ENCODE measurements at places on chromosomes 11 and 22.

DNA sequence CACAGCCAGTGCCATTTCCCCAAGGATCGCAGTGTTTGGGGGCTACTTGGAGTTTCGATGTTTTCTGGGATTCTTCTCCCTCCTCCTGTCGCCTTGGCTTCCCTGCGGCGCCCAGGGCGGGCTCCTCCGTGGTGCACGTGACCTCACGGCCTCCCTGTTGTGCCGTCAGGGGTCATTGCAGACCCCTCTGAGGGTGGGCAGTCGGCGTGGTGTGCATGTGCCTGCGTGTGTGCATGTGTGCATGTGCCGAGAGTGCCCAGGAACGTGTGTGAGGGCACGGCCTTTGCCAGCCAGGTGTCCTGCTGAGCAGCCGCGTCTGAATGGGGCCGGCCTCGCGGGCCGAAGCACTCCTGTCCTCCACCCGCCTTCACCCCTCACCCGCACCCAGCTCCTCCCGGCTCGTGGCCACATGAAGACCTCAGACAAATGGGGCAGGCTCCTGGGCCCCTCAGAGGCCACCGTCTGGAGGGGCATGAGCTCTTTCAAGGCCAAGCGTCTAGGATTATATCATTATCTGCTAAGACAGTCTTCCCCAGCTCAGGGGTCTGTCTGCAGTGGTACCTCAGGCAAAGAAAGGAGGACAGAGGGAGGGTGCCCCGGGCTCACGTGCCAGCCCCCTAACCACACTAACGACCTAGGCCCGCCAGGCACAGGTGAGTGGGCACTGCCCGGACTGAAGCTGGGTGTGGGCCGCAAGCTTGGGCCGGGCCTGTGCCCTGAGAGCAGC is 9.4 kb upstream of the MRPL23 start:
- peak; percentile 20 for DNase-seq

- no peak for DNase-seq
Observed at GRCh38 chr11:115616971-115617370, 112.8 kb upstream of the CADM1 start.

GRCh38 chr11:134346101-134346975 is 14.6 kb downstream of the GLB1L2 start:
- no peak for DNase-seq

DNA sequence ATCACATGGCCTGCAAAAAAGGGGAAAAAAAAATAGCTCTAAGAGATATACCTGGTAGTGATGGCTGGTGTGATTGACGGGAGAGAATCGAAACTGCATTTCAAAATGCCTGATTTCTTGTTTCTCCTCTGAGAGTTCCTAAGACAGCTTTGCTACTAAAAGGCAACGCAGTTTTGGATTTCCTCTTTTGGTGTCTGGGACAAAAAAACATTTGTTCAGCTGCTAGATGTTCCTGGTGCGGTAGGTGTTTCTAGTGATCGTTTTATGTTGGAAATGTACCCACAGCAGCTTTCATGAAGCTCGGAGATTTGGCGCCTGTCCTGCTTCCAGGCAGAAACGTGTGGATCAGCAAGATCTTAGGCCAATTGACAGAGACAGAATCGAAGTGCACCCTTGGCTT is 18.1 kb downstream of the P2RX3 start:
- DNase-seq: no peak

- DNase-seq: no peak
Observed at GRCh38 chr11:3028813-3029212, 28.4 kb downstream of the CARS1 start.

DNA sequence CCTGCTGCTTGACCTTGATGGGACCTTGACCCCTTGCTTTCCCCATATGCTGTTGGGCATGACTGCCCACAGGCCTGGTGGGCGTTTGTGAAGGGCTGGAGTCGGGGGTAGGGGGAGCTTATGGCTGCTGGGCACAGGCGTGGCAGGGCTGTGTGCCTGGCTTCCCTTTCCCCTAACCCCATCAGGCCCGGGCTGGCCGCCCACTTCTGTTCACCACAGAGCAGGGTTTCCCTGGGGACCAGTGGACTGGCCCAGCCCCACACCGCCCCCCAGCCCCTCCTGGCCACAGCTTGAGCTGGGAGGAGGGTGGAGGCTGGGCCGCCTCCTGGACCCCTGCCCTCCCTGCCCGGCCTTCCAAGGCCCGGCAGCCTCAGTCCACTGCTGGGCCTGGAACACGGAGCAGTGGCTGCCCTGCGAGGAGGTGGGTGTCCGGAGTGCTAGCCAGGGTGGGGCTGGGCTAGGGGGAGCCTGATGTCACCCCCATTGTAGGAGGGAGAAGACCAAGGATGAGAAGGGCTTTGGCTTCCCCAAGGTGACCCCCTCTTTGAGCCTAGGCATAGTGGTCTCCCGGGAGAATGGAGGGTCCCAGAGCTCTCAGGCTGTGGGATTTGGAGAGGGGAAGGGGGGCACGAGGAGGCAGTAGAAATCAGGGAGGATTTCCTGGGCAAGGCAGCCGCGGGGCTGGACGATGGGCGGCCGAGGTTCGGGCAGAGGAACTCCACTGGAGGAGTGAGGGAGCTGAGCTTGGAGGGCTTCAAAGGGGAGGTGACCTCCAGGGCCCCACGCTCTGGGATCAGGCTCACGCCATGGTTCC is at the start of gene AIFM3:
TSS of gene AIFM3 (plus strand) at position 373 of the 814 bp plus-strand sequence. CDS start 690 bp downstream, outside the sequence.
- no peak for DNase-seq

- DNase-seq: no peak
Observed at GRCh38 chr11:43686207-43686606, 5.7 kb downstream of the HSD17B12 start.

DNA sequence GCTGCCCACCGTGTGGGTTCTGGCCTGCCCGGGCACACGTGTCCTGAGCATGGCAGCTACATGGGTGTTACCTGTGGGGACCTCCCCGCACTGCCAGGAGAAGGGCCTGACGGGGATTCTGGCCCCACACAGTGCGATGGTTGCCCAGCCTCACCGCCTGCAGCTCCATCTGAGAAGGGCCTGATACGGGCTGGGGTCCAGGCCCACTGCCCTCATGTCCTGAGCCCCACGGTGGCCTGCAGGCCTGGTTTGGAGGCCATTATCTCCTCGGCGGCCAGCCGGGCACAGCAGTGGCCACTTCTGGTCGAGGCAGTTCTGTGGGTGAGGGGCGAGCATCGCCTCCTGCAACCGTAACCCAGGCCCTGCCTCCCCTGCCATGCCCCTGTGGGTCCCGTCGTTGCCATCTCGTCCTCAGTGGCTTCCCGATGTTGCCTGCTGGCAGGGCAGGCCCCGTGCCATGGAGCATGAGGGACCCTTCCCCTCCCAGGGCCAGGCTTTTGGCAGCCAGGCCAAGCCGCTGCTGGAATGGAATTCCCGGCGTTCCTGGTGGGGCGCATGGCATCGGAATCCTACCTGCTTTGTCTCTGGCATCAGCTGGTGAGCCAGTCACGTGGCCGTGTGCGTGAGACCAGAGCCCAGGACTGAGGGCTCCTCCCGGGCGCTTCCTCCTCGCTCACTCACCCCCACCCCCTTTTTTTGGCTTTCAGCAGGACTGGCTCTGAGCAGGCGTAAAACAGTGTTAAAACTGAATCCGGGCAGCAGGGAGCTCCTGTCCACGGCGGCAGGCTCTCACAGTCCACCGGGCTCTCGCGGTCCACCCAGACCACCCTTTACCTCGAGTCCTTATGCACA is 71.9 kb upstream of the PPARA start:
- no peak for DNase-seq

- no peak for DNase-seq
Observed at GRCh38 chr11:44973632-44974401, 23.1 kb upstream of the TP53I11 start.

DNA sequence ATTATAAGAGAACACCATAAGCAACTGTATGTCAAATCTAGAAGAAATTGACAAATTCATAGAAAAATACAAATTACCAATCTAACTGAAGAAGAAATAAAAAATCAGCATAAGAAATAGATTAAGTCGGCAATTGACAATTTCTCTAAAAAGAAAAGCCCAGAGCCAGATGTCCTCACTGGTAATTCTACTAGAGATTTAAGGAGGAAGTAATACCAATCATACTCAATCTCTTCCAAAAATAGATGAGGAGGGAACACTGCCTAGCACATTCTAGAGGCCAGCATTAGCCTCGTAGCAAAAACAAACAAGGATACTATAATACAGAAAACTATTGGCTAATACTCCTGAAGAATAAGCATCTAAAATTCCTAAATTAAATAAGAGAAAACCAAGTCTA is 40.4 kb upstream of the IGLL5 start:
- DNase-seq: no peak

DNA sequence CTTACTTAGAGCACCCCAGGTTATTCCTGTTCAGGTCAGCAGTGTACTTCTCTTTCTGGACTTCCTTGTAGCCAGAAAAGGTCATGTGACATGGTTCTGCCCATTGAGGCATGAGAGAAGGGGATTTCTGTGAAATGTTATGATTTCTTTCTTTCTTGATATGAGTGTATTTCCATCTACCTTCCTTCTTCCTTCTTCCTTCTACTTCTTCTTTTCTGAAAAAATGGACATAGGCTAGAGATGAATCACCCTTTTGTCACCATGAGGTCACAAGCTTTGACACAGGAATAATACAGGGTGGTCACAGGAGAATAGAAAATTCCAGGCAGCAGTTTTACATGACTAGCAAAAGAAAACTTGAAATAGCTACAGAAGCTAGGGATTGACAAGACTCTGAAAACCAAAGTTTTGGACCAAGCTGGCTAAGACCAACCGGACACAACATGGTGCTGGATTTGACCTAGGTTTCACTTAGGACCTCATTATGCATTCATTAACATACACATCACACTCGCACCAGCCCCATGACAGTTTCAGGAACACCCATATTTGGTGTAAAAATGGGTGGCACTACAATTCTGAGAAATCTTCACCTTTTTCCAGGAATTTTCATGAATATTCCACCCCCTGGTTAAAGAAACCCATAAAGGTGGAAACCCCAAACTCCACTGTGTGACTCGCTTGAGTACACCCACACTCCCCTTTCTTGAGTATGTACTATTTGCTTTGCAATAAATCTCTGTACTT is 21.2 kb upstream of the MAP6 start:
- DNase-seq: no peak

GRCh38 chr11:986270-986951 is 50.1 kb downstream of the MUC6 start:
- DNase-seq: no peak

- no peak for DNase-seq
Observed at GRCh38 chr11:114307524-114308203, 11.5 kb downstream of the NNMT start.

GRCh38 chr11:69746752-69747742 is 28.1 kb downstream of the FGF4 start:
- DNase-seq: no peak

GRCh38 chr11:88655196-88655595 is 317.7 kb upstream of the CTSC start:
- DNase-seq: no peak

DNA sequence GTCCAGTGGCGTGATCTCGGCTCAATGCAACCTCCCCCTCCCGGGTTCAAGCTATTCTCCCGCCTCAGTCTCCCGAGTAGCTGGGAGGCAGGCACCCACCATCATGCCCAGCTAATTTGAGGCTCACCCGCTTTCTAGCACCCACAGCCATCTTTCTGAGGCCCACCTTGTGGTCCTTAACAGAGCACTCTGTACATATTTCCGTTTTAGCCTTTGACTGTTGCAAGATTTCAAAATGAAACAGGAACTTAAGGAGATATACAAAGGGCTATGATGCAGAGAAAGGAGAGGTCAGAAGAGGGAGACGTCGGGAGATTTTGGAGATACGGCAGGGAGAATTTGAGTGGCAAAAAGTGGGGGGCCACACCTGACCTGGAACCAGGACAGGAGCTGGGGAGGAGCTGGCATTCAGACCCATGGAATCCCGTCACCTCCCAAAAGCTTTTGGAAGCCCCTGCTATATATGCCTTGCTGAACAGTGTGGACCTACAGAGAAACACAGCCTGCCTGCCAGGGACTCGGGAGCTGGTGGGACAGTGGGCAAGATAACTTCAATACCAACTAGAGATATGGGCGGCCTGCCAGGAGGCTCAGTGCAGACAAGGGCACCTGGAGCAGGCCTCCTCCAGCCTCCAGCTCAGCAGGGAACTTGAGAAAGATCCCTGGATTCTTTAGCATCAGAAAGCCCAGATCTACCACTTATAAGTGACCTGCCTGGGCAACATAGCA is 8.0 kb upstream of the CLCF1 start:
- DNase-seq: no peak

DNA sequence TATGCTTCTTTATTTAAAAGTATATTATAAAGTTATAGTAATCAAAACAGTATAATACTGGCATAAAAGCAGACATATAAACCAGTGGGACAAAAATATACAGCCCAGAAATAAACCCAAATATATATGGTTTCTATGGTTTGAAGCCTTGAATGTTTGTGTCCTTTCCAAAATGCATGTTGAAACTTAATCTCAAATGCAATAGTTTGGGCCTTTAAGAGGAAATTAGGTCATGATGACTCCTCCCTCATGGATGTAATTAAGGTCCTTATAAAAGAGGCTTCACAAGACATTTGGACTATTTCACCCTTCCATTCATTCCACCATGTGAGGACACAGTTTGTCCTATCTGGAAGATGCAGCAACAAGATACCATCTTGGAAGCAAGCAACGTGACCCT is at the start of gene MS4A6E:
TSS of gene MS4A6E (plus strand) at position 301 of the 400 bp plus-strand sequence. CDS start 7,641 bp downstream, outside the sequence.
- no peak for DNase-seq

DNA sequence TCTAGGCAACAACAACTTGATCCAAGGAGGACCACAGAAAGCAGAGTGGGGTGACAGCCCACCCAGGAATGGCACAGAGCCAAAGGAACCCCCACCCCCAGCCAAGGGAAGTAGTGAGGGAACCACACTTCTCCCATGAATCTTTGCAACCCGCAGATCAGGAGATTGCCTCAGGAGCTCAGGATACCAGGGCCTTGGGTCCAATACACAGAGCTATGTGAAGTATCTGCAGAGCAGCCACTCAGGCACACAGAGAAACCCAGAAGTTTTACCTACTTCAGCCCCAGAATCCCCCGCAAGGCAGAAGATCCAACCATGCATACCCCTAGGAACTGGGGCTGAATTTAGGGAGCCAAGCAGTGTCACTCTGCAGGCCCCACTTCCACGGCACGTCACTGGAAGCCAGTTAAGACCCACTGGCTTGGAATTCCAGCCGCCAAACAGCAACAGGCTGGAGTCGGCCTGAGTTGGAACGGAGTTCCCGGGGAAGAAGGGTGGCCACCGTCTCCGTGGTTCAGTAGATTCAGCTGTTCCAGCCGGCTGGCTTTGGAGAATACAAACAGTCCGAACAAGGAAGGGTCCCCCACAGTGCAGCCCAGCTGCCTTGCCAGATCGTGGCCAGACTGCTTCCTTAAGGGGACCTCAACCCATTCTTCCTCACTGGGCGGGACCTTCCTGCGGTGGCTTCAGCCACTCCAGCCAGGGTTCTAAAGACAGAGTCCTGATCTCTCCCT is 174.1 kb downstream of the TTC28 start:
- no peak for DNase-seq

GRCh38 chr11:122007601-122008071 is 108.4 kb downstream of the BLID start:
- DNase-seq: no peak
